ENCODE measurements at places on chromosomes 7 and 10.

DNA sequence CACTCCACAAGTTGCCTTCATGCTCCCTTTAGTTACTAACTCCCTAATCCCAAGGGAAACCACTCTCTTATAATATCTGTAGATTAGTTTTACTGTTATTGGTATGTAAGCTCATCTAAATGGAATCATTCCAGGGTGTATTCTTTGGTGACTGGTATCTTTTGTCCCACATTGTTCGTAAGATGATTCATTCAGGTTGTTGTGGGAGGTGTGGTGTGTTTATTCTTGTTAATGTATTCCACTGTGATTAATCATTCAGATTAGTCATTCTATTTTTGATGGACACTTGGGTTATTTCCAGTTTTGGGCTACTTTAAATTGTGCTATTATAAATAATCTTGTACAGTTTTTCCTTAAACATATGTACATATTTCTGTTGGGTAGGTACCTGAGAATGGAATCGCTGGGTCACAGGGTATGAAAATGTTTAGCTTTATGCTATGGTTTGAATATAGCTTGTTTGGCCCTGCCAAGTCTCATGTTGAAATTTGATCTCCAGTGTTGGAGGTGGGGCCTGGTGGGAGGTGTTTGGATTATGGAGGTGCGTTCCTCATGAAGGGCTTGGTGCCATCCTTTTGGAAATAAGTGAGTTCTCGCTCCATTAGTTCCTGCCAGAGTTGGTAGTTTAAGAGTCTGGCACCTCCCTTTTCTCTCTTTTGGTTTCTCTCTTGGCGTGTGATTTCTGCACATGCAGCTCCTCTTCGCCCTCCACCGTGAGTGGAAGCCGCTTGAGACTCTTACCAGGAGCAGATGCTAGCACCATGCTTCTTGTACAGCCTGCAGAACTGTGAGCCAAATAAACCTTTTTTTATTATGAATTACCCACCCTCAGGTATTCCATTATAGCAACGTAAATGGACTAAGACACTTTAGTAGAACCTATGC lies 13.8 kb downstream of the BTRC start:
- DNase-seq = peak; percentile 82

GRCh38 chr10:33913194-33913593 lies 578.7 kb upstream of the NRP1 start:
- peak; percentile 12 for DNase-seq

GRCh38 chr10:78264361-78264760 lies 230.7 kb downstream of the RPS24 start:
- no peak for DNase-seq

DNA sequence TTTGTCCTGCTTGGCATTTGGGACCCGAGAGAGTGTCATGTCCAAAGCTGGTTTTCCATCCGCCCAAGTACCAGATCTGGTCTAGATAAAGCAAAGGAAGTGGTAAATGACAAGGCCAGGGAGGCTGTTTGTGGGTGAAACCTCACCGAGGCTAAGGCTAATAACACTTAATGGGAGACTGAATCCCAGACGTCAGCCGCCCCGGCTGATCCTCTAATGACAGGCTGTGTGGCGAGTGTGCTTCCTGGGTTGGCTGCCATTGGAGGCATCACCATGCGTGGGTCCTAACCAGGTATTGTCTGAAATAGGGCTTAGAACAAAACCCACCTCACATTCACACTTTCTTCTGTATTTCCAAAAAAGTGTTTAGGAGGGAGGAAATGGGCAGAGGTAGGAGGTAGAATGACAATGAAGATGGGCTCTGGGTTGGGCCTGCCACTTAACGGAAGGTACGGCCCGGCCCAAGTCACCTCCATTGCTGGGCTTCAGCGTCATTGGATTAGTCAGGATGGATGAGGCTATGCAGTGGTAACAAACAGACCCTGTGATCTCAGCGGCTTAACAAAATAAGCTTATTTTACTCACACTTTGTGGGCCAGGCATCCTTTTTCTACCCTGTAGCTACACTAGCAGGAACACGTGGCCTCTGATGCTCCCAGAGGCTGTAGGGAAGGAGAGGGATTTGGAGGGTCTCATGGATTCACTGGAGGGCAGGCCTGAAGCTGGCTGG lies 59.7 kb downstream of the PROSER2 start:
- DNase-seq = no peak

- no peak for DNase-seq
Measured at GRCh38 chr10:43502931-43503330, 66.0 kb downstream of the ZNF487 start.

- no peak for DNase-seq
Measured at GRCh38 chr10:114329634-114330365, 74.5 kb downstream of the AFAP1L2 start.

GRCh38 chr7:50389961-50390360 lies 60.2 kb downstream of the FIGNL1 start:
- DNase-seq = no peak

GRCh38 chr10:124315591-124316270 lies 103.0 kb downstream of the OAT start:
- peak; percentile 53 for DNase-seq

- DNase-seq = no peak
Measured at GRCh38 chr7:41861642-41862041, 158.8 kb upstream of the INHBA start.

- DNase-seq = peak; percentile 94
Measured at GRCh38 chr7:47669178-47669891, 87.4 kb upstream of the TNS3 start.

DNA sequence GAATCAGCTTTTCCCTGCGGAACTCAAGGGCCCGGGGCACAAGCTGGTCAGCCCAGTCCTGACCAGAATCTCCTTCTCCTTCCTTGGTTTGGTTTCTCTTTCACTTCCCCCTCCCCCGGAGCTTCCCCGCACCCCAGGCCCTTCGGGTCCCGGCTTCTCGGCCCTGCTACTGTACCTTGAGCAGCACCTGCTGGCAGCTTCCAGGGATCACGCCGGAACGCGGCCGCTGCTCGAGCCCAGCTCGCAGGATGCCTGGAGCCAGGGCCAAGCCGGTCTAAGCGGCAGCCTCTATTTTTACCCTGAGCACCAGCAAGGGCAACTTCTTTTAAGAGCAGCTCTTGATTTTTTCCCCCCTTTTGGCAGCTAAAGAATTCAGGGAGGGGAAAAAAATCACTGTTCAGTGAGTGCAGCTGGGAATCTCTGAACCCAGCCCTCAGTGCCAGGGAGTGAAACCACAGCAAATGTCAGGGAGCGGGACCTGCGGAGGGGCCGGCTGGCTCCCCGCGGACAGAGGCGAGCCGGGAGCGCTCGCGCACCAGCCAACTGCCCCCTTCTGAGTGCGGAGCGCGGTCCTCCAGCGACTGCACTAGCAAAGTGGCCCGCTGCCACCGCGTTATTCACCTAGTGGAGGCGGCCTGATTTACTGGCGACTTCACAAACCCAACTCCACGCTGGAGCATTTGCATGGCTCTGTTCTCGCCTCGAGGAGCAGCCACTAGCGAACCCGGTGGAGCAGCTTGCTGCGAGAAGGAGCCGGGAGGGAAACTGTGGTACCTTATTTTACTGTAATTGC lies 2.4 kb upstream of the INHBA start:
- DNase-seq = peak; percentile 90

DNA sequence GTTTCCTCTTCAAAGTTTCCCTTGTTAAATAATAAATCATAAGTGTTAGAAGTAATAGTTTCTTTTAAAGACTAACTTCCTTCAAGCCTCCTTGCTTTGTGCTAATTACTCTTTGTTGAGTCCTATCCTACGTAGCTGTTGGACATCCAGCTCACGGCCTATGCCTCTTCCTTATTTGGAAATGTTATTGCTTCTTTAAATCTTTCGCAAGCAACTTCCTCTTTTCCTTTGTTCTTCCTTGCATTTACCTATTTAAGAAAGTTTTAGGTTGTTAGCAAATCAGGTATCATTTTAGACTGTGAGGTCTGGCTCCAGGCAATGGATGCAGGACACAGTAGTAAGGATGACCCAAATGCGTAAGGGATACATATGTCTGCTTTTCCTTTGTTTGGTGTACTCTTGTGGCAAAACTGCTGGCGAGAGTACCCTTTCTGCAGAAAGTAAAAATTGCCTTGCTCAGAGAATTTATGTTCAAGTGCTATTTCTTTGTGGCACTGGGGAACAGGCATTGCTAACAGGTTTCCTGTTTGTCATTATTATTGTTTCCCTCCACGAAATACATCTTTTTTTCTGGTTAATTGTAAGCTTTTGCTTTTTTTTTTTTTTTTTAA lies 110.5 kb downstream of the DYNC2I1 start:
- DNase-seq = no peak

DNA sequence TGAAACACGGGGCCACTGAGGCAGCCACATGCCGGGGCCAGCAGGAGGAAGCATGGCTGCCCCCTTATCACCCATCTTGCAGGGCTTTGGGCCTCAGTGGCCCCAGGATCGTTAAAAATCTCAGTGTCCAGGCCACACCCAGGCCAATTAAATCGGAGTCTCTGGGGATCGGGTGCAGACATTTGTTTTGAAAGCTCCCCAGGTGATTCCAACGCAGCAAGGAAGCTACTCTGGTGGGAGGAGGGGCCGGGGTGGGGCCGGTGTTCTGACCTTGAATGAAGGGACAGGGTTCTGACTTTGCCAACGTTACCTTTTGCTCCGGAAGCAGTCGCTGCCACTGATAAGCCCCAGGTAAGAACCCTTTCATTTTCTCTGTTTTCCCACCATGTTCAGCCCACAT lies 412.3 kb upstream of the FOXK1 start:
- no peak for DNase-seq

DNA sequence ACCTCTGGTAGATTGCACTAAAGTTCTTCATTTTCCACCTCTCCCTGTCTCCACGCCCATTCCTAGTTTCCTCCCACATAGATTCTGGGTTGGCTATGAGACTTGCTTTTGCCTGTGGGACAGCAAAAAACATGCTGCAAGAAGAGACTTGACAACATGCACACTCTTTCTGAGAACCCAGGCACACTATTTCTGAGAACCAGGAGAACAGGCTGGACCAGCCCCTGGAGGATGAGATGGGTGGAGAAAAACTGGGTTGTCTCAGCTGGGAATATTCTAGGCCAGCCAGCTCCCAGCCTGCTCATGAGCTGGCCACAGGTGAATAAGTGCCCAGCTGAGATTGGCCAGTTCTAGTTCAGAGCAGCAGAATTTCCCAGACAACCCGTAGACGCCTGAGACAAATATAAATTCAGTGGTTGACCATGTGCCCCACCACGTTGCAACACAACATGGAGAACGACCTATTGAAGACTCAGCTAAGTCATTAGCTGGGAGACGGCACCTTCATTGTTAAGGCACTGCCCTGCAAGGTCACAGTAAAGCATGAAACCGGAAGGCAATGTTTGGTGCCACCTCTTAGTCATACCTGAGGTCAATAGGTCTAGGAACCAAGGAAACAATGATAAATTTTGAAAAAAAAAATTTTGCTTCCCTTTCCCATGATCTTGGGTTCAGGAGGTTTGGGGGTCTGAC lies 92.7 kb upstream of the AKR1E2 start:
- no peak for DNase-seq

GRCh38 chr7:114418117-114418516 lies 3.5 kb downstream of the FOXP2 start:
- no peak for DNase-seq

DNA sequence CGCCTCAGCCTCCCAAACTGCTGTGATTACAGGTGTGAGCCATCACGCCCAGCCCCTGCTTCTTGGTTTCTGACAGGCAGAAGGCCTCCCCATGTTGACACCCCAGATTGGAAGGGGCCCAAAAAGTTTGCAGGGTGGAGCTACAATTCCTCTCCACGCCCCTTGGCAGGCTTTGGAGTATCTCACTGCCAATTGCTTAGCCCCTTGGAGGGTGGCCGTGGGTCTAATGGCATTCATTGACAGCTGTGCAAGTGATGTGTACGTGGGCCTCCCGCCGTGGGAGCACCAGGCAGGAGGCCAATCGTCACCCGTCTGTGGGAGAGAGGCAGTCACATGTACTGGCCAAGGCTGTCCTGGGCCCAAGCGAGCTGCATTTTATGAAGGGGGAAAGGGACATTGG lies 73.7 kb upstream of the PPIF start:
- no peak for DNase-seq

- DNase-seq = peak; percentile 13
Measured at GRCh38 chr7:41336455-41336952, 366.4 kb downstream of the INHBA start.

DNA sequence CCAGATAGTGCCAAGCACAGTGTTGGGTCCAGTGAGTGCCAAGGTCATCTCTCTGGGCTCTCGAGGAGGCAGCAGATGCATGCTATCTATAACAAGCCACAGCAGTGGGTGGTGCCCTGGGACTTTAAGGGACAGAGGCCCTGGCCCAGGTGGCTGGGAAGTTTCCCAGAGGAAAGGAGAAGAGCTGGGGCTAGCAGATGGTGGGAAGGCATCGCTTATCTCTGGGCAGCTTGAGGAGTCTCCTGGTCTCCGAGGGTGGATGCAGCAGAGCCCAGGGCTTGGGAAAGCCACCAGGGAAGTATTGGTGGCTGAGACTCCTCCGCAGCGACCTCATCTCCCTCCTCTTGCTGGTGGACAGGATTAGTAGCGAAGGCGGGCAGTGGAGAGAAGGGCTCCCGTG lies 63.4 kb upstream of the LRRC4 start:
- no peak for DNase-seq

DNA sequence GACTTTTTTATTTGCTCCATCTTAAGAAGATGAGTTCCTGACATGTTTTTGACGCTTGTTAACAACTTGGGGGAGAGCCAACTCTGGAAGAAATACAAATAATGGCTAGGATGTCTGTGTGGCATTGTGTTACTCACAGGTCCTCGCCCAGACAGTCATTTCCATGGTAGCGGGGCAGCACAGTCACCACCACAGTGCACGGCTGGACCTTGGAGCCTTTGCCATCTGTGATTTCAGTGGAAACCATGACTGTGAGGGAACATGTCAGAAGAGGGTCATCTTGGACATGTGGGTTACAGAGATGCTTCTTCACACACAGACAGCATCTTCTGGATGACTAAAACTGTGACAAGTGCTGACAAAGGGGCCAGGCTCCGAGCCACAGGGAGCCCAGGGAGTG lies 74.5 kb downstream of the PKD1L1 start:
- peak; percentile 78 for DNase-seq

GRCh38 chr7:127798023-127798422 lies 146.0 kb downstream of the SND1 start:
- DNase-seq = no peak

Measured in fibroblast of skin of back (primary cell).